Activated naive CD4-positive, alpha-beta T cell treated with anti-CD3 and anti-CD28 coated beads, Interleukin-2, amount 10 ng/mL, durations not matched to agents 7 days and 5 days (primary cell): ENCODE measurements at places on chromosomes 4 and X.

DNA sequence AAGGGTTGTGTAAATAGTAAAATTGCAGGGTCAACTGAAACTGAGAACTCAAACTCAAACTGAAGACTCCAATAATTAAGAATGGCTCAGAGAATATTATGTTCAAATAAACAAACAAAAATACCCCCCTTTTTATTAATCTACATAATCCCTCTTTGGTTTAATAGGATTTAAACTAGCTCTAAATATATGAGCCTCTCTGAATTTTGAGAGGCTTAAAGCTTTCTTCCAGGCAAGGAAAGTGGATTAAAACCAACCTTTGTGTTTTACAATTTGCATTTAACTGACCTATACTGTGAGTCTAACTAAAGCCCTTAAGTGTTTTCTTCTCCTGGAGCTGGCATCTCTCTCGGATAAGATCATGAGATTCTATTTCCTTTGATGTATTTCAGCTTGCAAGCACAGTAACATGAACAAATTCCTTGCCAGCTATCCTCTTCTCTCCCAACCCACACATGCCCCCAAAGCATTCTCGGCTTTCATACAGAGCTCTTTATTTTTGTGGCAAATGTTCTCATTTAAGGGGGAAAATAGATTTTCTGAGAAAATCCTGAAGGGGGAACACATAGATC, 1310.8 kb upstream of the AGA start:
- DNase-seq = no peak

DNA sequence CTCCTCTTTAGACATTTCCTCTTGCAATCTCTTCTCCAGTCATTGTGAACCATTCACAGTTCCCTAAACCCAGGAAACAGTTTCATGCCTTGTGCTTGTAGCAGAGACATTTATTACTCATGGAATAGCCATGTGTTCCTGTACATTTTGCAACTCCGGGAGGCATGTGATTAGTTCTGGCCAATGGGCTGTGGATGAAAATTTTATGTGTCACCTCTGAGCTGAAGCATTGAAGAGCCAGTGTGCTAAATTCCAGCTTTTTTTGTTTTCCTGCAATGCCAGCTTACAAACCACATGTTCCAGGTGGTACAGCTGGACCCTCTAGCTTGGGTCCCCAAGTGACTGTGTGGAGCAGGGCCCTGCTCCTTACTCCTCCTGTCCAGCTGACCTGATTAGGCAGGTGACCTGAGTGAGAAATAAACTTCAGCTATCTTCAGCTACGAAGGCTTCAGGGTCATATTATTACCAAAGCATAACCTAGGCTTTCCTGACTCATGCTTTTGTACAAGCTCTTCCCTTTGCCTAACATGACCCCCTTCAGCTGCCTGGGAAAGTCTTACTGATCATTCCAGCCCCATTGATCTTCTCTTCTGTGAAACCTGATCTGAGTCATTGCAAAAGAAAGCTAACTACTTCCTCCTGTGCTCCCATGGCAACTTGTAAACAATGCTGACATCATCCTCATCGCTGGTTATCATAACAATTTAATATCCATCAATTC, 200.4 kb downstream of the PTTG2 start:
- DNase-seq = peak; percentile 70

DNA sequence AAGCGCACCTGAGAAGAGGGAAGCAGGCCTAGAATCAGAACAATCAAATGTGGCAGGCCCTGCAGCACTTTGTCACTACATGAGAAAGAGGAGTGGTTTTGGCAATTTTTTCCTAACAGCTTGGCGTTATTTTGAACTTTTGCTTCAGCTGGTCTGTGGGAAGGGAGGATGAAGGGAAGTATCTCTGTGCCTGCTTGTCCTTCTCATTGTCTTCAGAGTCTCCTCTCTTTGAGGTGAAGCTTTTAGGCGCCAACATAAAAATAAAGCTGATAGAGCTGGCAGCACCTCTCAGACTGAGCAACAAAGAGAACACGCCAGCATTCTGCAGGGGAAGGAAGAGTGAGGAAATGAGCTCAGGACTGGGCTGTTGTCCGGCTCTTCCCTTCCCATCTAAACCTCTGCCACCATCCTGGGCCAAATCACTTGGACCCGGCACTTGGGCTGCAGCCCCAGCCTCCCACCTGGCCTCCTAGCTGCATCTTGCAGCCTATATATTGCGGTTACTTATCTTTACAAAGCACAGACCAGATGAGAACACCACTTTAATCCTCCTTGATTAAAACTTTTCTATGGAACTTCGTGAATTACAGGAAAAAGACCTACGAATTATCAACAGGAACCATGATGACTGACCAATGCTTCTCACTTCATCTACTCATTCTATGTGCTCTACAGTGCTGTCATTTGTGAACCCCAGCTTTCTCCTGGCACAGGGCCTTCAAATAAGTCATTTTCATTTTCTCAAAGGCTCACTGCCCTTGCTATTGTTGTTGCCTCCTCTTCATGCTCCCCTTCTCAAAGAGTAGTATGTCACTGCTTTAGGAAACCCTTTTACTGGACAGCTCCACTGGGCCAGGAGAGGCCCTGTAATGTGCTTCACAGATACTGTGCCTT, 476.4 kb upstream of the HS3ST1 start:
- no peak for DNase-seq

- no peak for DNase-seq
These were observed 99.0 kb upstream of the CPEB2 start for GRCh38 chr4:14903321-14903720.

DNA sequence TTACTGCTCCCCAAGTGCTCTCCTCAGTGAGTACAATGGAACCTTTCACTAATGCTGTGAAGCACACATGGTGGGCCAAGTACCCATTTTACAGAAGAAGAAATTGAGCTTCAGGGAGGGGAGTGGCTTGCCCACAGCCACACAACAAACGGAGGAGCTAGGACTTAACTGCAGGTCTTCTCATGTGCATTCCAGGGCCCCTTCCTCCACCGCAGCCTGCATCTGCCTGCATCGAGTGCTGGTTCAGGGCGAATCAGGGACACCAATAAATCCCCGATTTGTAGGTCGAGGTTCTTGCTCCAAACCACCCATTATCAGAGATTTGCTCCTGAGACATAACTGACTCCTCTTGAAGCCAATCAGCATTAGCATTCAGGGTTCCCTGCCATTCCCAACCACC, 100.9 kb downstream of the MAMLD1 start:
- no peak for DNase-seq

GRCh38 chr4:7487502-7487901, 52.8 kb upstream of the PSAPL1 start:
- no peak for DNase-seq

DNA sequence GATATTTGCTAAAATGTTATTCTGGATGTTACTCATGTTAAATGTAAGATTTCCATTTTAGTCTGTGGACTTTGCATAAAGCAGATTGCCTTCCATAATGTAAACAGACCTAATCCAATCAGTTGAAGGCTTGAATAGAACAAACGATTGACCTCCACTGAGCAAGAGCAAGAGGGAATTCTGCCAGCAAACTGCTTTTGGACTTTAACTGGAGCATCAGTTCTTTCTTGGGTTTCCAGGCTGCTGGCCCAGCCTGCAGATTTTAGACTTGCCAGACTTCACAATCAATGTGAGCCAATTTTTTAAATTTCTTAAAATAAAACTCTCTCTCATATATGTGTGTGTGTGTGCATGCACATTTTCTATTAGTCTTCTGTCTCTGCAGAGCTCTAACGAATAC, 1248.8 kb downstream of the ADGRL3 start:
- no peak for DNase-seq

- DNase-seq = no peak
These were observed 141.8 kb upstream of the PCDH18 start for GRCh38 chr4:137674066-137674465.

- DNase-seq = no peak
These were observed 19.9 kb upstream of the DUSP9 start for GRCh38 chrX:153626863-153627674.

DNA sequence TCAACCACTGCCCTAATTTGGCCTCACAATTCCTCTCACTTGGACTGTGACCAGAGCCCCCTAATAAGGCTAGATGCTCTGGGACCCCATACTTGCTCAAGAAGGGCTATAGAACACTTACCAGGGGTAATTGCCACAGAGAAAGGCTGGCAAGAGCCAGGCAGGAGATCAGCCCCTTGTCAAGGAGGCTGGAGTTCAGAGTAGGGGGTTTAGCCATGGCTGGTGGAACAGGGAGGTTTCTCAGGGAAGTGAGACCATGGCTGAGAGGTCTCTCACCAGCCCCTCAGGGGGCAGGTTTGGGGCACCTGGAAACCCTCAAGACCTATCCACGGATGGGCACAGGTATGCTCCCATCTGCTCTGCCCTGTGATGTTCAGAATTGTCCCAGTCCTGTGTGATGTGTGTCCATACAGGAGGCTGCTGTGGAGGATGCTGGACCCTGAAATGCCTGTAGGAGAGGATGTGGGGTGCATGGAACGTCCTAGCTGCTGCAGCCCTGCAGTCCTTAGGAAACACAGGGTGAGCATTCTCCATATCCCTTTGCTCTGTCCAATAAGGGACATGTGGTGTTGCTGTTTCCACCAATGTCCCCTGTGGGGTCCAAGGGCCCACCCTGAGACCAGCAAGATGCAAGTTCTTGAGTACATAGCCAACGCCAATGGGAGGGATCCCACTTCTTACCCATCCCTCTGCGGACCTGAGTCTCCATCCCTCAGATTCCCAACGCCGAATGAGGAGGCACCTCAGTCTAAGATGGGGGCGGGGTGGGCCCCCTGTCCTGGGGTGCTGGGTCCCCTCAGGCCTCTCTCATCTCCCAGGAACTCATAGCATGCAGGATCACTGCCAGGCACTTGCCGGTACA, 16.4 kb upstream of the HSFX1 start:
- DNase-seq = no peak

DNA sequence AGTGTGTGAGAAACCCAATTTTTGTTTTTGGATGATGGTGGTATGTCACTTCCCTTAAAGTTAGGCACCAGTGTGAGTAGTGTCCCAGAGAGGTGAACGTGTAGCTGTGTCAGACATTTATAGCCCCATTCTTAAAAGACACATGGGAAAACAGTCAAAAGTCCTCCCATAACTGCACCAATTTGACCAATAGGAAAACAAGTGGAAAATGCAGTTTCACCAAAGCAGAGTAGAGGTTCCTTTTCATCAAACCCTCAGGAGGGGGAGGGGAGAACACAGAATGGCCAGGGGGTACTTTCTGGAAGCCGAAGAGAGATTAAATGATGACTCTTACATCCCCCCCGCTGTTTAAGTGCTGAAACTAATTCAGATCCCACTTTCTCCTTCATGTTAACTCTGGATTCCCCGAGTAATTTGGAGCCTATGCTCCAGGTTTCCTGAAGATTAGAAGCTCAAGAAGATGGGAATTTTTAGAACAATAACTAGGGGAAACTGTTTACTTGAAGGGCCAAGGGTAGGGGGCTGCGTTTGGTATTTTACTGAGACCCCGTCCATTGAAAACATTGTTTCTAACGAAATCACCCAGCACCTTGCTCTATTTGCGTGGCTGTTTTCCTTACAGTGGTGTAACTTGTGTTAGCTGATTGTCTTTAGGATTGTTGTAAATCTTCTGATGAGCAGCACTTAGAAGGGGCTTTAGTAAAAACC, 2.1 kb upstream of the LEF1 start:
- DNase-seq = no peak

GRCh38 chrX:65707151-65707550, 39.7 kb downstream of the MSN start:
- DNase-seq = no peak

DNA sequence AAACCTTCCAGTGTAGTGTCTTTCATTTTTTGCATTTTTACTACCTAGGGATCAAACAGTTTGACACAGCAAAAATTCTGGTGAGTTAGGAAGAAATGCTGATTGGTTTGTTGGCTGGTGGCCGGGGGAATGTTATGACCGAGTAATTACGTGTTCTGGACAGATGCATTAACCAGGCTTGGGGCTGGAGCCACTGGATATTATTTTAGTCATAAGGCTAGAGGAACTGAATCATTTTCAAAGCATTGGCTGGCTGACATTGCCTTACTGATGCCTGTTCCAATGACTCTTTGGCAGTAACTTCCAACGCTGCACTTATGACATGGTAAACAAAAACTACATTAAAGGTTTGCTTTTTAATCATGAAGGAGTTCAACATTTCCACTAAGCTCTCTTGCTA, 84.6 kb downstream of the FBXO8 start:
- DNase-seq = no peak

DNA sequence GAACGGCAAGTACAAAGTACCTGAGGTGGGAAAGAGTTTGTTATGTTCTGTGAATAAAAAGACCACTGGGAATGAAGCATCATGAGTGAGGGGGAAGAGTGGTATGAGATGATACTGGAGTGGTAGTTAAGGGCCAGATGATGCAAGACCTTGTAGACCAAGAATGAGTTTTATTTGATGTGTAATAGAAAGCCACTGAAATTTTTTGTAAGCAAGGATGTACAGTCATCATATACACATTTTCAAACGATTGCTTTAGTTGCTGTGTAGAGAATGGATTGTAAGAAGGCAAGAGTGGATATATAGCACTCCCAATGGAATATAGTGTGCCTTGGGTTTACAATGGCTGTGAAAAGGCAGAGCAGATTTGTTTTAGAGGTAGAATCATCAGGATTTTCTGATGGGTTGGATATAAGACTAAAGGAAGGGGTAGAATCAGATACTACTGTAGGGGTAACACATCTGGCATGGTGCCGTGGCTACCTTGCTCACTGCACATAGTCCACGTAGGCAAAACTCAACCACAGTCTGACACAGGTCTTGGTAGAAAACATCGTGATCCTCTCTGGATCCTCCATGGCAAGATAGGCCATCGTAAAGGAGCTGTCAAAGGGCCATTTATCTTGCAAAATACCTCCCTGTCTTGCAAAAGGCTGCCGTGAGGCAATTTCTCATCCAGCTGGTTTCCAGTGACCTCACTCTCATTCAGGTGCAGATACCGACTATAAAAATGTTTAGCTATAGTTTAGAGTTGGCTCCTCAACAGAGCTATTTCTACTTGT, 14.9 kb downstream of the TIFA start:
- DNase-seq = no peak

DNA sequence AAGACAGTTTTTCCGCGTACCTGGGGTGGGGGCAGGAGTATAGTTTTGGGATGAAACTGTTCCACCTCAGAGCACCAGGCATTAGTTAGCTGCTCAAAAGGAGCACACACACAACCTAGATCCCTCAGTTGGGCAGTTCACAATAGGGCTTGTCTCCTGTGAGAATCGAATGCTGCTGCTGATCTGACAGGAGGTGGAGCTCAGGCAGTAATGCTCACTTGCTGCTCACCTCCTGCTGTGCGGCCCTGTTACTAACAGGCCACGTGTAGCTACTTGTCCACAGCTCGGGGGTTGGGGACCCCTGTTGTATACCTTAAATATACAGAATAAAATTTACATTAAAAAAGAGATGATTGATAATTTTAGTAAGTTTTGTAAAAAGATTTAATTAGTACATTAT, 191.5 kb downstream of the SLC7A11 start:
- no peak for DNase-seq
